ENCODE measurements at places on chromosomes 7 and 10.

DNA sequence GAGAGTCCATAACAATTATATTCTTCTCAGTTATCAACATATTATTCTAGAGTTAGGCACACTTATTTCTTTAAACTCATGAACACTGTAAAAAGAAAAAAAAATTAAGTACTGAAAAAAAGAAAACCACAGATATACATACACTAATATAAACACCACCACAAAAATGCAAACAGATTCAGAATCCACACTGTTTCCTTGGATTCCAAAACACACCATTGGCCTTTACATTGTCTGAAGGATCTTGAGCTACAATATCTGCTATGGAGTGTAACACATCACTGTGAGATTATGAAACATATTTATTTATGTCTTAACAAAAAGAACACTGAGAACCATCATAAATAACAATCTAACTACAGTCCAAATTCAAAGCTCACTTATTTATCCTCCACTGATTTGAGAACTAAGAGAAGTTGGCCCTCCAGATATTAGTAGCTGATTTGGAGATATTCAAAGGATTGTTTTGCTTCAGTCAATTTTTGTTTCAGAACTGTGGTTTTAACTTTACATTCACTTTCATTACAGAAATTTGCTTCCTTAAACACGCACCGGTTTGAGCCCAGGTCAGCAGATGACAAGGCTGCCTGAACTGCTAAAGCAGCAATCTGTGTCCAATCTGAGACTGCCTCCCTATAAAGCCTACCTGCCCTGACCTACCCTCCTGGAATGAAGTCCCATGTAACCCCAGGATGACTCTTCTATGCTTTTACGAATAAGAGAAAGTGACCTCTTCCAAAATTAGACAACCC lies 47.0 kb upstream of the CDK1 start:
- no peak for DNase-seq

- peak; percentile 55 for DNase-seq
These were observed 6.7 kb downstream of the SKAP2 start for GRCh38 chr7:26857506-26858240.

DNA sequence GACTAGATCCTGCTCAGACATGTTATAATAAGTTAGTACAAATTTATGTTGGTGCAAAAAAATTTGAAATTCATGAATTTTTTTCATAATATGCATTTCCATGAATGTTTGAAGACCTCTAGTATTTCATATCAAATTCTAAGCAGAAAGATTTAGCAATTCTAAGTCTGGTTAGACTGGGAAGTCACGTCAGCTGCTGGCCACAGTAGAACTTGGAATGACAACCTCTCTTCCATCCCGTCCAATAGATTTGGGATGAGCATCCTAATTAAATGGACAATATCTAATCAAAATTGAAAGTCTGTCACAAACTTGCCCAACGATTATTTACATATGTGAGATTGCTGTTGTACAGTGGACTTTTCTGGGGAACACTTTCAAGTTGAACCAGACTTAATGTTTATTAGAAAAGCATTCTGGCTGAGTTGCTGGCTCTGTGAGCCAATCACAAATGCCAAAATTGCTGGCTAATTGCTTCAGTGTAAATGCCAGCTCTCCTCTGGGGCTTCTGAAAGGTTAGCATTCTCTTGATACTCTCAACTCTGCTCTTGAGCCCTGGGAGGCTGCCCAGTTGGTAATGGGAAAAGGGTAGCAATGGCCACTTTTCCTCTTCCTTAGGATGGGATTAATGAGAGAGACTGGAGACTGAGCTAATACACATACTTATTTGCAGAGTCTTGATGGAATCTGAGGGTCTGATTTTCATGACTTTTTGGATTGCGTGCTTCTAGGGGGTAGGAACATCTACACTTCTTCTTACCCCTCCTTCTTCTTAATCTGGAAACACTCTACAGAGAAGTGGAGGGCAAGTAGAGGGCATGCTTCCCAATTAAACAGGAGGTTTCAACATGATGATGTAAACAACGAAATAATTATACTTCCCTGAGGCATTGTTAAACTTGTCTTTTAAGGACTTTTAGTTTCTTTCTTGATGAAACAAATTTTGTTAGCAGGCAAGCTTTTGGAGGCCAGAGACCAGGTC lies 253.5 kb downstream of the BAMBI start:
- DNase-seq = no peak

DNA sequence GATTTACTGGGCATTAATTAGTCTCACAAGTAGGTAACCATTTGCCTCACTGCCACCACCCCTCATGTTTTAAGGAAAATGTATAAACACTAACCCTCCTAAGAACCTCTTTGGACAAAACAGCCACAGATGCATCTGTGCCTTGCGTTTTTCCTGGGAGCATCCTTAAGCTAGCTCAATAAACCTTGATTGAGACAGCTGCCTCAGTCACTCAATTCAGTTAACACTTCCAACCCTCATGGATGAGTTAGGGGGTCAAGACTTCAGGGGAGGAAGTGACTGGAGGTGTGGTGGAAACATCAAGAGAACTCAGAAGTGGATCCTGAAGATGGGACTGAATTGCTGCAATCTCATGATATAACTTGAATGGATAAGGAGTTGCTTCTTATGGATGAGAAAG lies 31.5 kb downstream of the CUL2 start:
- no peak for DNase-seq

DNA sequence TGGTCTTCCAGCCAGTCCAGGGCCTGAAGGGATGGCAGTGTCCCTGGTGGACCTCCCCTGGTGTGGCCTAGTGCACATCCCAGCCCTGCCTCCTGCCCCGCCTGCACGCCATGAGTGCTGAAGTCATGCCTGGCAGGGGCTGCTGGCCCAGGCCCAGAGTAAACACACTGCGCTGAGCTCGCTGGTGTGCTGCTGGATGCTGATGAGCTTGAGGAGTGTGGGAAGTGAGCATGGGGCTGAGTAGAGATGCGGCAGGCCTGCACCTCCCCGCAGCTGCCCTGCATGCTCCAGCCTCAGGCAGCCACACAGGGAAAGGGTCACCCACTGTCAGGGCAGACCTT lies 43.2 kb downstream of the HTRA1 start:
- DNase-seq = peak; percentile 94

All from umbilical cord (tissue), 2 donors.